ENCODE measurements at places on chromosomes 16 and 17.

DNA sequence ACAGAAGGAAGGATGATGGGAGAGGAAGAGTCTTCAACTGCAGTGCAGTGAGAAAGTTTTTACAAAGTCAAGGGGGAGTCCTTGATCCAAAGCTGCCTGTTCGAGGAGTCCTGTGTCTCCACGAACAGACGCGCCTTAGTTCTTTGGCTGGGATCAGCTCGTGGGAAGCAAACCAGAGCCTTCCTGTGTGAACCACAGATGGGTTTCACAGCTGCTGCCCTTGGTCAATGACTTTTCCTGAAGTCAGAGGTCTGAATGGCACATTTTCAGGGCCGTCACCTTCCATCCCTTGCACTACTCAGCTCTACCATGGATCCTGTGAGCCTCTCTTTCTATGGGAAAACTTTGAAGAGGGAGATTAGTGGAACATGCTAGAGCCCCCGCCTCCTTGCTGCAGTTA lies 4.2 kb upstream of the SBK1 start:
- no peak for DNase-seq

DNA sequence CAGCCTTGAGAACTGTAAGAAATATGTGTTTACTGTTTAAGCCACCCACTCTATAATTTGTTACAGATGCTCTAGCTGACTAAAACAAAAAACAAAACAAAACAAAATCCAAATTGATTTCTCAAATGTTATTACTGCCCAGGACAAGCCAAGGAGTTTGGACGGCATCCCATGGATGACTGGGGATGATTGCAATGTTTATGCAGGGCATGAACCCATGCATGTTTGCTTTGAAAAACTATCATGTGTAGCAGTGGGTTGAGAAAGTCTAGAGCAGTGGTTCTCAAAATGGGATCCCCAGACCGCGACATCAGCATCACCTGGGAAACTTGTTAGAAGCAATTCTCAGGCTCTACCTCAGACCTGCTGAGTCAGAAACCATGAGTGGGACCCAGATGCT lies 223.2 kb upstream of the PSMD7 start:
- DNase-seq, result no peak

GRCh38 chr16:15808071-15808470 lies 48.8 kb downstream of the MYH11 start:
- no peak for DNase-seq

- DNase-seq, result no peak
Observed at GRCh38 chr17:8793649-8794048, 5.5 kb downstream of the MFSD6L start.

- DNase-seq, result no peak
Observed at GRCh38 chr17:14712611-14713021, 411.7 kb downstream of the HS3ST3B1 start.

DNA sequence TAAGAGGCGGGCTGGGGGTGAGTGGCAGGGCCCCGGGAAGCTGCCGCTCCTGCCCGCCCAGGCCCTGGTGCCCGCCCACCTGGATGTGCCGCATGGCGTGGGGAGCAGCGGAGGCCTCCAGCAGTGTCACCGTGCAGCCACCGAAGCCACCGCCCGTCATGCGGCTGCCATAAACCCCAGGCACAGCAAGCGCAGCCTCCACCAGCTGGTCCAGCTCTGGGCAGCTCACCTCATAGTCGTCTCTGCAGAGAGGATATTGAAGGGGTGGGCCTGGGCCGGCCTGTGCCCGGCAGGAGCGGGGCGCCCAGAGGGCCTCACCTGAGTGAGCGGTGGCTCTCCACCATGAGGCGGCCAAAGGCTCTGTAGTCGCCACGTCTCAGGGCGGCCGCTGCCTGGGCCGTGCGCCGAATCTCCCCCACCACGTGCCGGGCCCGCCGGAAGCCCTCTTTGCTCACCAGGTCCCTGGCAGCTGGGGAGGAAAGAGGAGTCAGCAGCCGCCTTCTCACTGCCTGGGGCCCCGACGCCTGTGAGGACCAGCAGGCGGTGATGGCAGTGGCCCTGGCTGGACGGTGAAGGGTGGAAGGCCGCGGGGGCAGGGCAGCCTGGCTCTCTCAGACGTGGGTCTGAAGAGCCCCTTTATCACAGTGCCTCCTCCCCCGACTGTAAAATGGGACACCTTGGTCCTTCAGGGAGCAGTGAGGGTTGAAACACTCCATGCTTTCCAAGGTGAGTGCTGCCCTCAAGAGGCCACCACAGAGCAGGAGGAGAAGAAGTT lies 6.7 kb downstream of the GALK1 start:
- no peak for DNase-seq

DNA sequence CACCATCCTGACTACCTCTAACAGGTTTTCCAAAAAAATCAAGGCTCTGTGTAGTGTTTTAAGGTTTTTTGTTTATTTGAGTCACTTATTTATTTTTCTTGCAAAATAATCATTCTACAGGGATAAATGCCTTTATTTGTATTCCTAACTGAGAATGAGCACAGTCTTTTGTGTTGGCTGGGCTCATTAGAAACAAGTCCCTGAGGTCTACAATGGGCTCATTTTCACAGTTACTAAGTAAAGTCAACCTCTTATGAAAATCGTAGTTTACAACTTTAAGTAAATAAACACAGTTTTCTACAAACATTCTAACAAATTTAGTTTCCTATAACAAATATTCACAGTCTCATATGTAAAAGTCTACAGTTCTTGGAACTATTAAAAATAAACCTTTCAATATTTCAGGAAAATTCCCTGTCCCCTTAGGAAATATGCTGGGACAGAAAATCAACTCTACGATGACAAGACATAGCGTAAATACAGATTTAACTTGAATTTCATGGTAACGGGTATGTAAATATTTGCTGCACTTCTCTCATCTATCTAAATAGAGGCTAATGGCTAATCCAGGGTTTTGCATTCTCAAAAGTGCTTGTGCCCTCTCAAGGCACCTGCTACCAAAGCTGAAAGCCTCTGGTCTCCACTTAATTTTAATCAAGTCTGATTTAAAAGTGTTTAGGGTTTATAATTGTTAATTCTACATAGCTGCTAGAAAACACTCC lies 31.5 kb upstream of the CDH5 start:
- no peak for DNase-seq

DNA sequence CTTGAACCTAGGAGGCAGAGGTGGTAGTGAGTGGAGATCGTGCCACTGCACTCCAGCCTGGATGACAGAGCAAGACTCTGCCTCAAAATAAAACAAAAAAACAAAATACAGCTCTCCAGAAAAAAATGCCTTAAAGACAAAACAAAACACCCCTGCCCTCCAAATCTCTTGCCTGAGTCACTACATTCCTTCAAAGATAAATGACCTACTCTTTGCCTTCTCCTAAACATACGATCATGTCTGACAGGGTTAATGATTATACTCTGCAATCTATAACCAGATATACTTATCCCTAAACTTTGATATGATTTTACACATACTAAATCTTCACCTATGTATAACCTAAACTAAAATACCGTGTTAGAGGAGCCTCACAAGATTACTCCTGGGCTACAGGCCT lies 1.4 kb upstream of the SETD6 start:
- DNase-seq, result no peak

- DNase-seq, result no peak
Observed at GRCh38 chr17:76562734-76563148, 22.9 kb downstream of the PRCD start.

GRCh38 chr17:30579610-30580315 lies 102.6 kb downstream of the GOSR1 start:
- DNase-seq, result no peak

All from activated T-cell treated with anti-CD3 and anti-CD28 coated beads, Interleukin-2, amount 50 U/mL, for 1 hour (primary cell).